NCI-H226 (cell line): ENCODE measurements at places on chromosomes 3 and 15.

GRCh38 chr3:38627956-38628355, 21.5 kb downstream of the SCN5A start:
- DNase-seq, result no peak

DNA sequence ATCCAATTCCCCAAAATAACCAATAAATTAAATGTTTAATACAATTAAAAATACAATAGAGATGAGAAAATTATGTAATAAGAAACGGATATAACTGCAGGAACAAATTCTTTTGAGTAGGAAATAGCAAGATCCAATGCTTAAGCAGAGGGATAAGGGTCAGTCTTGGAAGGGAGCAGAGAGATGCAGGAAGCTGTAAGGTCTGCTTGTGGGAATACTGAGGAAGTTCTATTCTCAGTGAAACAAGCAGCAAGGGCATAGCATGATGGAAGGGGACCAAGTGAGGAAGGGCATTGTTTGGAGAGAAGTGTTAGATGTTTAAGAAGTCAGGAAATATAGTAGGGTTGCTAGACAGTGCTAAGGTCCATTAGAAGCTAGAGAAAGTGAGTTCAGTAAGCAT, 409.0 kb downstream of the TBC1D5 start:
- DNase-seq, result no peak

- DNase-seq, result no peak
These were observed 811.4 kb downstream of the NAALADL2 start for GRCh38 chr3:175670557-175670956.

- peak; percentile 63 for DNase-seq
These were observed 131.6 kb downstream of the AQP9 start for GRCh38 chr15:58269455-58270414.

GRCh38 chr15:91132079-91132478, 32.0 kb downstream of the SV2B start:
- no peak for DNase-seq

GRCh38 chr15:34796847-34797435, 1.6 kb upstream of the ACTC1 start:
- no peak for DNase-seq

DNA sequence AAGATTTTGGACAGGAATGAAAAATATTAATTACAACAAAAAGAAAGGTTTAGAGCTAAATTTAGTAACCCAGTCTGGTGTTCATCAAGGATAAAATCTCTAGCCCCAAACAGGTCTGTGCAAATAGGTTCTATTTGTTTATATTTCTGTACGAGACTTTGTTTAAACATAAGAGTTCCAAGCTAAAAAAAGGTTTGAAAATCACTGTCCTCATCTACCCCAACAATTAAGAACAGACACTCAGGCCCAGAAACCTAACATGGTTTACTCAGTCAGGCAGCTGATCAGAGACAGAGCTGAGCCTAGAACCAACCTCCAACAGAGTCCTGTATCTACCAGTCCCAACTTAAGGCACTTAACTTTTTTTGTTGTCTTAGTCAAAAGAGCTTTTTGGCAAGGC, 49.3 kb downstream of the SNX4 start:
- no peak for DNase-seq

- DNase-seq, result no peak
These were observed 211.2 kb downstream of the WDR72 start for GRCh38 chr15:53548236-53548635.

- DNase-seq, result no peak
These were observed 17.8 kb downstream of the STIMATE start for GRCh38 chr3:52879581-52879980.

DNA sequence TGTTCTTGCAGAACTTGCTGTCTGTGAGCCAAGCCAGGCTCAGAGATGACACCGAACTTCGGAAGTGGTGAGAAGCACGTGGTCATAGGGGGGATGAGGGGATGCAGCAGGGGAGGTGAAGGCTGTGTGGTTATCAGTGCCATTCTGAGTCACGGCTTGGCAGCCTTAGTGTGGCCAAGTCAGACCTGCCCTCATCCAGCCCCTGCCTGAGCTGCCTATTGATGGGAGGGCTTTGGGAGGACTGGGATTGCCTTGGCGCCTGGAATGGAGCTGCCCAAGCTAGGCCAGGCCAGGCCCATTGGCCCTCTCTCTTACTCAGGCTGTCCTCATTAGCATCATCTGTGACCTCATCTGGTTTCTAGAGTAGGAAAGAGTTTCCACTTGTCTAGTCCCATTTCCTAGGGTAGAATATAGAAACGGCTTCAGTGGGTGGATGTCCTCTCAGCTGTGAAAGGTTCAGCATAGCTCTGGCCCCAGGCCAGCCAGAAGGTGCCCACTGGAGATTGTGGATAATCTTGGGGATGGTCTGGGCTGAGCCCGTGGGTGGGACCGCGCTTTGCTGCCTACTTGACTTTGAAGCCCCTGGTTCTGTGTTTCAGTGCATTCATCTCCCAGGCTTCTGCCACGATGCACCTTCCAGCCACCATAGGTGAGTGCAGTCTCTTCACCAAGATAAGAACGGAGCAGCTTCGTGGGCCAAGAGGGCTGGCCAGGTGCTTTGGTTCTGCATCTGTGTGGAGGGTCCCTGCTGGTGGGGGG, 7.2 kb downstream of the FAH start:
- peak; percentile 90 for DNase-seq

- DNase-seq, result no peak
These were observed 9.4 kb upstream of the SCN5A start for GRCh38 chr3:38658841-38659240.

- DNase-seq, result no peak
These were observed 636.2 kb downstream of the NAALADL2 start for GRCh38 chr3:175495331-175495730.

DNA sequence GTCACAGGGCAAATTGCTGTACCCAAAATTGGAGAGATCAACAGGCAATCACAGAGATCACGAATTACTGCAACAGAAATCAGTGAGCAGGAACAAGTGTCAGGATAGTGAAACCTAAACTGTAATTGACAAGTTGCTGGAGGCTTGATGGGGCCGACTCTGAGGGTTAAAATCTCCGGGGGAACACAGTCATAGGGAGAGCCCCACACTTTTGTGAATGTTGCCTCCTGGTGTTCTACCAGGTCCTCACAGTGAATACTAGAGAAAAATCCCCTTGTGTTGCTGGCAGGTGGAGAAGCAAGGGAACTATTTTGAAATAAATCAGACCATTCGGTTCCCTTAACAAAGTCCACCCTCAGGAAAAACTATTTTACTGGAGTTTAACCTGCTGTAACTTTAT, 697.5 kb upstream of the CBLB start:
- no peak for DNase-seq

GRCh38 chr3:188421151-188421821, 267.3 kb downstream of the LPP start:
- DNase-seq, result peak; percentile 23

- no peak for DNase-seq
These were observed 20.6 kb downstream of the HEG1 start for GRCh38 chr3:125035217-125035616.

GRCh38 chr15:43519196-43519595, 1.8 kb downstream of the MAP1A start:
- no peak for DNase-seq

DNA sequence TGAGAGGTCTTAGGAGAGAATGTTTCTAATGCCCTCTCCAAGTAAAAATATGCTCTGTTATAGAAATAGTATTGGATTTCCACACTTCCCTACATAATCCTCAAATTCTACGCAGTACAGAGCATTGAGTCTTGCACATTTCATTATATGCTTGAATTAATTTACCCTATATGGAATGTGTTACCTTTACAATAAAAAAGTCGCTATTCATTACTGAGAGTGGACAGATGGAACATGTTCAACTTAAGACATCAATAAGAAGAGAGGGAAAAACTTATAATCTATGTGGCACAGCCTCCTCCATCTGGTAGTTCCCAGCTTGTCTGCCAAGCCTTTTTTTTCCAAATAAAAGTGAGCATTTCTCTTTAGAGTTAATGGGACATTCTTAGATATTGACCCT, 417.9 kb downstream of the MECOM start:
- DNase-seq, result no peak

GRCh38 chr15:40702077-40702476, 7.1 kb downstream of the RAD51 start:
- DNase-seq, result no peak

DNA sequence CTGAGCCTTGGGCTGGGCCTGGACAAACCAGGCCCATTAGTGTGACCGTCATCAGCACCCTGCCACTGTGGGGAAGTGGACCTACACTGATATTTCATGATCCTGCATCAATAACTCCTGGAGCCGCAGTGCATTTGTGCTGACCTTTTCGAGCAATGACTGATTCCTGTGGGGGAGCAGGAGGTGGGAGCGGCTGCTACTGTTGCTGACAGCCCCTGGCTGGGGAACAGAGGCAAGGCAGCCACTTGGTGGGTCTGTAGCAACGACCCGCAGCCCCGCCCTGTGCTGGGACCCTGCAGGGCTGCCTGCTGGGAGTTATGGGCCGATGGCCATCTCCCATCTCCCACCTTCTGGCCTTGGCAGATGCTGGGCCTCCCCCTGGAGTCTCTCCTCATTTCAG, 42.1 kb downstream of the CCDC33 start:
- DNase-seq, result no peak
